ENCODE measurements at places on chromosomes 16 and 17.

- no peak for DNase-seq
Measured at GRCh38 chr17:55225237-55225636, 39.5 kb upstream of the HLF start.

GRCh38 chr16:66337463-66338188 is 28.9 kb upstream of the CDH5 start:
- no peak for DNase-seq

DNA sequence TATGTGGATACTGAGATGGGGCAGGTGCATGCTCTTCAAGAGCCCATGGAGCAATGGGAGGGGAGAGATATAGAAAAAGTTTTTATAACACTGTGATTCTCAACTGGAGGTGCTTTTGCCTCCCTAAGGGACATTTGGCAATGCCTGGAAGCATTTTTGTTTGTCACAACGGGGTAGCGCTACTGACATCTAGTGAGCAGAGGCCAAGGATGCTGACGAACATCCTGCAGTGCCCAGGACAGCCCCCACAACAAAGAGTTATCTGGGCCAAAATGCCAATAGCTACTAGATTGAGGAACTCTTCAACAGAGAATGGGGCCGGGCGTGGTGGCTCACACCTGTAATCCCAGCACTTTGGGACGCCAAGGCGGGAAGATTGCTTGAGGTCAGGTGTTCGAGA is 67.2 kb upstream of the CLEC3A start:
- DNase-seq: no peak

DNA sequence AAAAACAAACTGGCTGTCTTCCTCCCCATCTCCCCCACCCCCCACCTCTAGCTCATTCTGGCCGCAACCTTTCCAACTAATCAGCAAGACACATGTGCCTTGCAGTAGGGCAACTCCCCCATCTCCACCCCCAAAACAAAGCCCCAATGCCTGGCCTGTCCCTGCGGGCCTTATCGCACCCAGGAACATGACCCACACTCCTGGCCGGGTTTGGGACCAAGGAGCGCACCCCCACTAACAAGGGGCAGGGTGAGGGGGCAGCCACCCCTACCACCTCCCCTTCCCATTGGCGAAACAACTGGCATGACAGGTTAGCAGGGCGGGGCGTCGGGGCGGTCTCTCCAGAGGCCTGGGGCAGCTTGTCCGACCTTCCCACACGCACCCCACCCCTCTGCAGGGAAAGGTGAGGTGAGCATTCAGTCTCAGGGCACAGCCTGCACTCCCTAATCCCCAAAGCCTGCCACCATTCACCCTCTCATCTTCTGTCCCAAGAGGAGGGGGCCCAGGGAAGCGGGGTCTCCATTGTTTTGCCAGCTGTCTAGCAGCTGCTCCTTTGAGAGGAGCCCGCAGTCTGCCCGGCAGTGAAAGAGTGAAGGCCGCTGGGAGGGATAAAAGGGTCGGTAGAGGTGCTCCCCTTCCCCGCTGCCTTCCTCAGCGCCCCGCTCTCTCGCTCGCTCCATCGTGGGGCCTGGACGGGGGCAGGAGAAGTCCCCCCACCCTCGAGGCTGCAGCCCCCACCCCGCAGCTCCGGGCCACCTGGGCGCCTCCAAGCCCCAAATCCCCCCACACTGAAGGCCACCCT is 765 bp downstream of the MYO18A start:
- DNase-seq: peak; percentile 83

GRCh38 chr17:73616873-73617404 is 27.3 kb downstream of the SDK2 start:
- DNase-seq: no peak

DNA sequence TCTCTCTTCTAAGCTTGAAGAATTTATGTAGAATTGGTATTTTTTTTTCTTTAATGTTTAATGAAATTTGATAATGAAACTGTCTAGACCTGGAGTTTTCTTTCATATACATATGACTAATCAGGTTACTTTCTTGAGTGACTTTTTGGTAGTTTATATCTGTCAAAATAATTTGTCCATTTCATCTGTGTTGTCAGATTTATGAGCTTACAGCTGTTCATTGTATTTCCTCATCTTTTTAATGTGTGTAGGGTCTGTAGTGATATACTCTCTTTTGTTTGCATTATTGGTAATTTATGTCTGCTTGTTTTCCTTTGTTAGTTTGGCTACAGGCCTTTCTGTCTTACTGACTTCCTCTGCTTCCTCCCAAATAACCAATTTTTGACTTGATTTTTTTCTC is 55.7 kb downstream of the TAOK1 start:
- DNase-seq: no peak
